ENCODE measurements at places on chromosomes 3 and 15.

GRCh38 chr3:125256675-125257074 is 44.1 kb upstream of the SLC12A8 start:
- DNase-seq = no peak

DNA sequence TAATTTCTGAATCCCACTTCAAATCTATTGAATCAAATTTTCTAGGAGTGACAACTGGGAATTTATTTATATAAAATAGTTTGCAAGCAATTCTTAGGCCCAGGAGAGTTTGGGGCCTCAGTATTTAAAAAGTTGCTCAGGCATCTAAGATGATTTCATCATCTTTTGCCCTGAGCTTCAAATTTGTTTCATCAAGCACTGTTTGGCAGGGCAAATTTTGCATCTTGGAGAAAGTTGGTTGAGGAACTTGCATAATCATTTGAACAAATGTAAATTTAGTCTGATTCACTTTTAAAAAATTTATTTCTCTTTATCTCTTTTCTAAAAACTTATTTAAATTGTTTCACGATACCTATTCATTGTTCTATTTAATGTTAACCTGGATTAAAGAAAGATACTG is 702.8 kb downstream of the SI start:
- DNase-seq = no peak

DNA sequence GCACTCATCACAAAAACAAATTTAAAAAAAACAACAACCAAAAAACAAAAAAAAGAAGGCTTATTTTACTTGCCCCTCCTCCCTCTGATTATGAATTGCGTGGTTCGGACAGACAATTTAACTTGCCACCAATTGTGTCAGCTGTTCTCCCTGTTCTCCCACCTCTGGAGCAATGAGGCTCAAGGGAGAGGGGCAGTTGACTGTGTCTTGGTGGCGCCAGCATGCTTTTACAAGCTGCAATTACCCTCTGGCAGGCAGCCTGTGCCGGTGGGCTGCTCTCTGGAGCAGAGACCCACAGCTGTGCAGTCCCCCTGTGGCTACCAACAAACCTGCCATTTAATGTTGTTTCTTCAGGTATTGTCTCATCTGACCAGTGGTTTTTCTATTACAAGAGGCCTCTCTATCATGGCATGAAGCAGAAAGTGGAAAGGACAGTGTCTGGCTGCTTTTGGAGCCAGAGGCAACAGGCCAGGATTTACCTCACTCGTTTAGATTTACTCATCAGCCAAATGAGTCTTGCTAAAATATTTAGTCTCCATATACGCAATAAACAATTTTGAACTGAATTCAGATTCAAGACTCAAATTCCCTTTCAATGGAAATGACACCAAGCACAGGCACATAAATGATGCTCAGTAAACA is 192.0 kb upstream of the TPRG1 start:
- no peak for DNase-seq

DNA sequence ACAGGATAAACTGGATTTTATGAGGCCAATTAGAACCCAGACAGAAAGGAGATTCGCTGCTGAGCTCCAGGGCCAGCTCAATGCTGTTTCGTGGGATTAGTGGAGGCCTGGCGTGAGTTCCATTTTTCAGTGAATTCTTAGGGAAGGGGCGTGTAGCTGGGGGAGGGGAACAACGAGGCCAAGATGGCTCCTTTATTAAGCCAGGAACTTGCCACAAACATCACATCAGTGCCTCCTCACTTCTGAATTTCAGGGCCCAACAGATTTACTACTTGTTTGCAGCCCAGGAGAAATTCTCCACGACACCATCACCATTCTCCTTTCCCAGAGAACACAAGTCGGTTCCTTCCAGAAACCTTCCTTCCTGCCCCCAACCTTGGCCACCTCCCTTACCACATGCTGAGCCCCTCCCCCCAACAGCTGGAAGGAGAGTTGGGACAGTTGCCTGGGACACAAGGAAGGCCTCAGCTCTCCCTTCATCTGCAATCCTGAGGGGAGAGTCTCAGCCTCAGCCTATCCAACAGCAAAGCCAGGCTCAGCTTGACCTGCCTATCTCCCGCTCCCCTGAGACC is 5.8 kb downstream of the IGDCC4 start:
- DNase-seq = no peak

GRCh38 chr15:36313021-36313420 is 266.4 kb upstream of the CDIN1 start:
- no peak for DNase-seq

GRCh38 chr3:61724183-61724582 is 162.8 kb downstream of the PTPRG start:
- DNase-seq = no peak
